ENCODE measurements at places on chromosomes 5 and 9.
A peak's percentile ranks its signal among the peaks of the same experiment; 100 is the strongest.

GRCh38 chr5:111641533-111642233, 115.3 kb downstream of the NREP start:
- DNase-seq, result no peak

DNA sequence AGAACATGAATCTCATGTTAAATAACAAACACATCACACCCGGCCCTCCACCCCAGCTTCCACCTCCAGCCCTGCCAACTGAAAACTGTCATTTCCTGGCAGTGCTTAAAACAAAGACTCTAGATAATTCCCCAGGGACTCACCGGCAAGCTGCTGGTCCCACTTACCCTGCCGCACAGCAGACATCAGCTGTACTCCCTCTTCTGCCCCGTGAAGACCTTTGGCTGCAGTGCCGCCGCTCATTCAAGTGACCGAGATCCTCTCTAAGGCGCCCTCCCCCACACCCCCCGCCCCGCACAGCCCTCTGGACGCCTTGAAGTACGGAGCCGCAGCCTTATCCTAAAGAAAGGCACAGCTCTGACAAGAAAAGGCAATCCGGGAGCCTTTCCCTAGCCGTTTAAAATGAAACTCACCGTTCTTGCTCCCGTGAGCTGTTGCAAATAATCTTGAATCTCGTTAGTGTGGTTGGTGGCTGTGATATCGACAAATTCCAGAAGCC, 434 bp downstream of the GLRX start:
- peak; percentile 84 for DNase-seq

- DNase-seq, result no peak
Observed at GRCh38 chr5:179361037-179361603, 15.9 kb upstream of the ADAMTS2 start.

- DNase-seq, result no peak
Observed at GRCh38 chr9:119853126-119853525, 483.9 kb upstream of the BRINP1 start.

DNA sequence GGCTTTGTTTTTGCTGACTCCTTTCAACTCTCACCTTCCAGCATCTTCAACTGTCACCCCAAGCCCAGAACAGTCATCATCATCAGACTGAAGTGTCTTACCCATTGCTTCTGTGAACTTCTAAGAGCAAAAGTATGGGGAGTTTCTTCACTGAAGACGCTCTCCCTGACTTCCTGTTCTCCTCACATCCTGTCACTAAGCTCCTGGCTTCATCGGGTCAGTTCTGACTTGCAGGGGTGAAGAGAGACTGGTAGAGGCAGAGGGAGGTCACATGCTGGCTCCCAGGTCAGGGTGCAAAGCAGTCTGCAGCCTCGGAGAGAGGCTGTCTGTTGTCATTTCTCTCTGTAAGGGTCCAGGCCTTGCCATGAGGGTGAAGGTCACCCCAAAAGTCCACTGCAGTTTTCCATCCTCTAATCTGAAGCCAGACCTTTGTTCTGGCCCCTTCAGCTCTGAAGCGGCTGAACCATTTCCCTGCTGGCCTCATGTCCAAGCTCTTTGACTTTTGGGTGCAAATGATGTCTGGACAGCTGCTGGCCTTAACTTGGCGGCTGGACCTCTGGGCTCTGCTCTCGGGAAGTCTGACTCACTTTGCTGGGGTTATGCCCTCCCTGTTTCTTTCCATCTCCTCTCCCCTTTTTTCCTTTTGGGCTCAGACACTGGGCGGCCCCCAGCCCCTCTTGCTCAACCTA, 305.0 kb downstream of the RAB3C start:
- DNase-seq, result no peak

DNA sequence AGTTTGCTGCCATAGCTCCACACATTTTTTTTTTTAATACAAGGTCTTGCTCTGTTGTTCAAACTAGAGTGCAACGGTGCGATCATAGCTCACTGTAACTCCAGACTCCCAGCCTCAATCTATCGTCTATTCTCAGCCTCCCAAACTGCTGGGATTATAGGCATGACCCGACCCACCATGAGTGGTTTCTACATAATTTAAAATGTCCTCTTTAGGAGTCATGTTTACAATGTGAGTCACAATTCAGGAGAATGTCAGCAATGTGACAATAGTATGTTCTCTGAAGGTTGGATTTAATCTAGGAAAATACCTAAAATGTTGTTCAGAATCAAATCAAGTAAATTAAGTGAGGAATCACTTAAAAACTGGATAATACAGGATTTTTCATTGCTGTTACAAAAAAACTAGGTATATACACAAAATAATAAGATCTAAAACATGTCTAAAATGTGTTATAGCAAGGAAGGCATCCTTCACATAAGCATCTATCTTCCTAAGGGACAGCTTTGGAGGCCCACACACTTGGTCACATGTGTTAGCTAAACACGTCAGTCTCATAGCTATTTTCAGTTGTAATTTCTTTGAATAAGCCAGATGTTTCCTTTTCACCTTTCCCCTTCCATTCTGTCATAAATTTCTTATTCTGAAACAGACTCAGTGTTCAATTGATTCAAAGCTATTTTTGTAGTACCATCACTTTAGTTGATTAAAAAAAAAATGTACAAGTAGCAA, 30.0 kb upstream of the ELAVL2 start:
- no peak for DNase-seq

DNA sequence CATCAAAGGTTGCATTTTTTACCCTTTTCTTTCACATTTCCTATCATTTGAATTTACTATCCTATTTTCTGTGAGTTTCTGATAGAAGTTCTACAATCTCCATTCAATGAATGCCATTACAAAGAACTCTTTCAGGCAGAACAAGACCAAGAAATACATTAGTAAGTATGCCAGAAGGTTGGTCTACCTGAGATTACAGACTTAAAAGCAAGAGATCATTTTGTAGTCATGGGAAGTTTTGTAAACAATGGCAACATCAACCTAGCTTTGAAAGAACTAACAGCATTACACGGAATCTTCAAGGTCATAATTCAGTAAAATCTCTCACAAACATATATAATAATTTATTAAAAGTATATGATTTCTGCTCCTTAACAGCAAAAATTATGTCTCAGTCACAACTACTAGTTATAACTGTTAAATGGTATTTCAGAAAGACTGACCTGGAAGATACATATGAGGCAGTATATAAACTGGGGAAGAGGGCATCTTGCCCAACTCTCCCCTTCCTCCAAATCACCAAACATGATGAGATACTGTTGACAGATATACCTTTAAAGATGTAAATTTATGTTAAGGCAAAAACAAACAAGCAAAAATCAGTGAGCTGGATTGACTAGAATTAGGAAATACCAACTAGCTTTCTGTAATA, 23.3 kb downstream of the TMEM161B start:
- DNase-seq, result no peak

DNA sequence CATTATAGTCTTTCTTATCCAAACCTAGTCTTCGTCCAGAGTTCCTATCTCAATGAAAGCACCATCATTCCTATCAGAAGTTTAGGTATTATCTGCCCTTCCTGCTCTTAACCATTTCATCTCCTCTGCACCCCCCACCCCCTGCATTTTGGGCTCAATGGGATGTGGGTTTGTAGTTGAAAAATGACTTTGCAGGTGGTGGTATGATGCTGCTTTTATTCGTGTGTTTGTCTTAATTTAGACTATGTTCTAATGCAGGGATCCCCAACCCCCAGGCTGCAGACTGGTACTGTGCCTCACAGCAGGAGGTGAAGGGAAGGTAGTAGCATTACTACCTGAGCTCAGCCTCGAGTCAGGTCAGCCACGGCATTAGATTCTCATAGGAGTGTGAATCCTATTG, 49.4 kb upstream of the ZNF608 start:
- DNase-seq, result no peak

DNA sequence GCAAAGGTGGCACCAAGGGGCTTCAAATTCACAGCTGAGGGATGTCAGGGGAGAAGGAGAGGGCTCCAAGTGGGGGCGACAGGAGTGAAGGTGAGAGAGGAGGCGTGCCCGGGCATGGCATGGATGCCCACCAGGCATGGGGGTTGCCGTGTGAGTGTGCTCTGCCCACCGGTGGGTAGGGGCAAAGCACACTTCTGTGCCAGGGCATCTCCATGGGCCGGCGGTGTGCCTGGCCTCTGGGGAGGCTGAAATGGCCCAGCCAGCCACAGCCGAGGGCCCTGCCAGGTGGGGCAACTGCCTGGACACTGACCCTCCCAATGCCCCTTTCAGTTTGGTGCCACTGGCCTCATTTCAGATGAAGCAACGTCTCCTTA, 14.0 kb upstream of the RNU6ATAC start:
- DNase-seq, result no peak

DNA sequence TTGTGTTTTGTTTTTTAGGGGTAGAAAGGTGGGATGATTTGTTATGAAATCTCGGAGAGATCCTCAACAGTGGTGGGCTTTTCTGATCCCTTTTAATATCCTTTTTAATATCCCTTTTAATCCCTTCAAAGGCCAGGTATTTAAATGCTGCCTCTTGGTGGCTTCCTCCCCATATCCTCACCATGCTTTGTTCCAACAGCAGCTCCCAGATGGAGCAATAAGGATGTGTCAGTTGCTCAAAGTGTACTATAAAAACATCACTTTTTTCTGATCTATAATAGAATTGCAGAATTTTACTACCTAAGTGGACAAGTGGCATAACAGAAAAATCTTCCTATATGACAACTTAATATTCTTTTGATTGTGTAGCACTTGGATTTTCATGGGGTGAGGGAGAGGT, 160.1 kb downstream of the GNAQ start:
- no peak for DNase-seq

GRCh38 chr5:66438696-66439095, 157.5 kb upstream of the MAST4 start:
- DNase-seq, result no peak

- no peak for DNase-seq
Observed at GRCh38 chr5:111243318-111243717, 19.1 kb downstream of the CAMK4 start.

GRCh38 chr9:87567983-87568382, 70.3 kb downstream of the DAPK1 start:
- no peak for DNase-seq

- no peak for DNase-seq
Observed at GRCh38 chr9:129761901-129762369, 9.1 kb upstream of the PTGES start.

- no peak for DNase-seq
Observed at GRCh38 chr9:125633116-125633745, 73.8 kb downstream of the MAPKAP1 start.

- DNase-seq, result no peak
Observed at GRCh38 chr9:90568667-90569066, 74.0 kb downstream of the DIRAS2 start.

DNA sequence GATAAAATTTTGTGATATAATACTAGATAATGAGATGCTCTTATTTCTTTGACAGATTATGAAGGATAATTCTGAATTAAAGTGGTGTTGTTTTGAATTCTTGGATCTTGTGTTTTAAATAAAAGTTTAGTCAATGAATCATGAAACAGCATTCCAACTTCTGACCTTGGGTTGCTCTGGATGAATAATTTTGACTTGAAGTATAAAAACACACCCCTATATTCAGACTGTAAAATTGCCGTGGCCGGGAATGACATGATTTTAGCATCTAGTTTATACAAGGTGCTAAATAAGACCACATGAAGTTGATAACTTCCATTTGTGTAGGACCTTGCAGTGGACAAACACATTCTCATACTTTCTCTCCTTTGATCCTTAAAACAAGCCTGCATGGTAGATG, 67.2 kb upstream of the DAP start:
- no peak for DNase-seq

GRCh38 chr9:102779356-102779755, 215.8 kb upstream of the CYLC2 start:
- no peak for DNase-seq

DNA sequence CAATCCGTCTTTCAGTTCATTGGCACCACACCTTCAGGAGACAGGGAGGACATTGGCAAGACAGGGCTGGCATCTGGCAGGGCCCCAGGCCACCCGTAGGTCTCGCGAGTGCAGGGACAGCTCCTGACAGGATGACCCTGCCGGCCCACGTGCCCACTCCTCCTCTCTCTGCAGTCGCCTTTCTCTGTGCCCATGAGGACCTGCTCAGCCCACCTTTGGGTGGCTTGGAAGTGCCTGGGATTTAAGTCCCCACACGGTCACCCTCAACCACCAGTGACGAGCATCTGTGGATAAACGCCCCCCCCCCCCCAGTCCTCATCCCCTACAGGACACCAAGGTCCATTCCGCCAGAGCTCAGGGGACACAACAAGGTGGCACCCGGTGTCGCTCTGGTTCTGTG, 4.1 kb downstream of the MRPL36 start:
- DNase-seq, result no peak

- no peak for DNase-seq
Observed at GRCh38 chr5:88613051-88613450, 269.9 kb downstream of the MEF2C start.

- no peak for DNase-seq
Observed at GRCh38 chr9:2119566-2119965, 104.4 kb downstream of the SMARCA2 start.

DNA sequence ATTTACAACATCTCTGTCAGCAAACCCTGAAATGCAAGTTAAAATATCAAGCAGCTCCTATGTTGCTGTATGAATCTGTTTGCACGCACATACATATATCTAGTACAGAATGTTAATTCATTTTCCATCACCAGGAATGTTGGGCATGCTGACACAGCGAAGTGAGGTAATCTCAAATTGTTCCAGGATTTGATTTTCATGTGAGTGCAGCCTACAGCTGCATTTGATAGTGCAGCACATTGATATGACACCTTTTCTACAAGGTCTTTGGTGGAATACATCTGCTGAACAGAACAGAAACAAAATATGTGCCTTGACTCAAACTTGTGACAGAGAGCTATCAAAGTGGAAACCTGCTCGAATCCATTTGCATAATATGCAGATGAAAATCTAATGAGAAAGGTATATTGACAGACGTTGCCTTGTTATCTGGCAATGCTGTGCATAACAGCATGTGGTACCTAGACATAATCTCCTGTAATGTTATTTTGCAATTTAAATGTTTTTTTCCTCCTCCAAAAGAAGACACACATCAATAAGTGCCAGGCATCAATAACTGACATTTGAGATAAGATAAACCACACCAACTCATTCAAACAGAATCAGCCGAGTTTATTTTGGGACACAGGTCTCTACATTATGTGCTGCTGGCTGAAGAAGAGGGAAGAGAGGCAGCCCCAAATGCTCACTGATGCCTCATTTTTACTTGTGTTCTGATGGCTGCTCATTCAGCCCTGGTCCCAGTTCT, 512.2 kb downstream of the ZNF608 start:
- no peak for DNase-seq

- no peak for DNase-seq
Observed at GRCh38 chr9:38467404-38467803, 43.1 kb upstream of the IGFBPL1 start.

- no peak for DNase-seq
Observed at GRCh38 chr5:154862766-154863165, 4.3 kb downstream of the CNOT8 start.

DNA sequence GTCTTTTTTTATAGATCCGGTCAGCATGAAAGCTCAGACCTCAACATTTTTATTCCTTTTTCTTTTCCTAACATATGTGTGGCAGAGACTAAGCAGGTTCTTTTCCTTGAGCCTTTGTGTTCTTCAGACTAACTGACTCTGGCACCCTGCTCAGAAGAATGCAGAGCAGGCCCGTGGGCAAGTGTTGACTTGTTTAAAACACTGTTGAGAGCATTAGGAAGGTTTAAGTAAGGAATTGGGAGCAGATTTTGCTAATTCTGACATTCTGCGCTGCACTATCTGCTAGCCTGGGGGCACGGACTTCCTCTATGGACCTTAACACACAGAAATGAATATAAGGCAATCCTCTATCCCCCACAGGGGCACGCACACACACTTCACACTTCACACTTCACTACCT, 182.5 kb upstream of the PIK3R1 start:
- DNase-seq, result no peak

GRCh38 chr9:137494104-137494544, 35.0 kb upstream of the NSMF start:
- DNase-seq, result no peak

GRCh38 chr9:77819657-77820056, 171.5 kb upstream of the GNA14 start:
- no peak for DNase-seq

Data from germinal center (tissue), 1 donor.